Nephron progenitor cell (in vitro differentiated cells): ENCODE measurements at places on chromosomes 7 and 10.
A peak's percentile ranks its signal among the peaks of the same experiment; 100 is the strongest.

DNA sequence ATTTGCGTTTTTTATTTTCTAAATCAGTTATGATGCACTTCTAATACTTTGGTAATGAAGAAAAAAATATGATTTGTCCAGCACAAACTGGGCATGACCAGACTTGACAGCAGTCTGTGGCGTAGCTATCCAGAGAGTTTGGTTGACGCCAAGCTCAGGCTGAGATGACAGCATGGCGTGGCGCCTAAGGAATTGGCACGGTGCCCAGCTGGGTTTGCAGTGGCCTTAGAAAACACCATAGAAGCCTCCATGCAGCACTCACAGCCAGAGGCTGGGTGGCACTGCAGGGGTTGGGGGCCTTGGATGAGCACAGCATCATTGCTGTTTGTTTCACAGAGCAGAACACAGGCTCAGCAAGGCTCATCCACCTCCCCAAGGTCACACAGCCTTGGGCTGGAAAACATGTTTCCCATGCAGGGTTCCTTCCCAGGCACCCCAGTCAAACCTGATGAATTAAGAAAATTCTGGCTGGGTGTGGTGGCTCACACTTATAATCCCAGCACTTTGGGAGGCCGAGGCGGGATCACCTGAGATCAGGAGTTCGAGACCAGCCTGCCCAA lies 88.9 kb downstream of the GTF2IRD1 start:
- DNase-seq: no peak

GRCh38 chr10:52312942-52313255 lies 1.2 kb upstream of the DKK1 start:
- no peak for DNase-seq

- no peak for DNase-seq
Observed at GRCh38 chr7:4638781-4639575, 43.1 kb upstream of the FOXK1 start.

GRCh38 chr10:18306031-18306430 lies 165.8 kb downstream of the CACNB2 start:
- DNase-seq: no peak

GRCh38 chr7:39667341-39667923 lies 44.1 kb downstream of the RALA start:
- peak; percentile 10 for DNase-seq

- DNase-seq: no peak
Observed at GRCh38 chr7:33156441-33156840, 27.1 kb downstream of the BBS9 start.

- no peak for DNase-seq
Observed at GRCh38 chr7:152923711-152924110, 164.2 kb downstream of the ACTR3B start.
